ENCODE measurements at places on chromosomes 6 and 20. TPM values are rescaled to one million over a fixed set of nuclear protein-coding genes. Genes with fewer than 3 reads are reported as not detected.
A peak's percentile ranks its signal among the peaks of the same experiment; 100 is the strongest.

DNA sequence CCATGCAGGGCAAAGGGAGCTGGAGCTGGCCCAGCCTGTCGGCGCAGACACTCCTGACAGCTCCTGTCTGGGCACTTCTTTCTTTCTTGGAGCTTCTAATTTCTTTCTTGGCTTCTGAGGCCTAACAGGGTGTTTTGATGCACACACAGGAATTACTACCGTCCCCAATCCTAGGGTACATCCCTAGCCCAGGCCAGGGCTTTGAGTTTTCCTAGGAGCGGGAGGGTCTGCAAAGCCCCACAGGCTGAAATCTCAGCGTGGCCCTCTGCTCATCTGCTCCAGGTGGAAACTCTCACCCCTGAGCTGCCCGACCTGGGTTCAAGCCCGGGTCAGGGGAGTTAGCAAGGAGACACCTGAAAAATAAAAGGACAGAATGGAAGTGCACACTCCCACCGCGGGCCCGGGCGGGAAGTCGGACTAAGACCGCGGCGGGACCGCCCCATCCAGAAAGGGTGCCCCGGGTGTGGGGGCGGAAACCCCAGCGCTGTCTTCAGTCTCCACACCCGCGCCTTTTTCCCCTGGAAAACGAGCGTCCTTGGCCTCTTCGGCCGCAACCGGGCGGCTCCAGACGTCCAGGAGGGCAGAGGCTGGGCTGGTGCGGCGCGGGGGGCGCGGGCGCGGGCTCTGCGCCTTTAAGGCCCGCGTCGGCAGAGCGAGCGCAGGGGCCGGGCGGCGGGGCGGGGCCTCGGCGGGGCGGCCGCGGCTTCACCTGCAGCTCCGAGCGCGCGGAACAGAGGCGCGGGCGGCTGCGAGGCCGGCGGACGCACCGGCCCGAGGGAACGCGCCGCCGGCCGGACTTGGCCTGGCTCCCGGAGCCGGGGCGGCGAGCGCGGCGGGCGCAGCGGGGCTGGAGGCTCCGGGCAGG, at the start of gene CDH4:
Gene CDH4 (plus strand): TSS at position 733 of the 865 bp plus-strand sequence.
- no peak for DNase-seq

DNA sequence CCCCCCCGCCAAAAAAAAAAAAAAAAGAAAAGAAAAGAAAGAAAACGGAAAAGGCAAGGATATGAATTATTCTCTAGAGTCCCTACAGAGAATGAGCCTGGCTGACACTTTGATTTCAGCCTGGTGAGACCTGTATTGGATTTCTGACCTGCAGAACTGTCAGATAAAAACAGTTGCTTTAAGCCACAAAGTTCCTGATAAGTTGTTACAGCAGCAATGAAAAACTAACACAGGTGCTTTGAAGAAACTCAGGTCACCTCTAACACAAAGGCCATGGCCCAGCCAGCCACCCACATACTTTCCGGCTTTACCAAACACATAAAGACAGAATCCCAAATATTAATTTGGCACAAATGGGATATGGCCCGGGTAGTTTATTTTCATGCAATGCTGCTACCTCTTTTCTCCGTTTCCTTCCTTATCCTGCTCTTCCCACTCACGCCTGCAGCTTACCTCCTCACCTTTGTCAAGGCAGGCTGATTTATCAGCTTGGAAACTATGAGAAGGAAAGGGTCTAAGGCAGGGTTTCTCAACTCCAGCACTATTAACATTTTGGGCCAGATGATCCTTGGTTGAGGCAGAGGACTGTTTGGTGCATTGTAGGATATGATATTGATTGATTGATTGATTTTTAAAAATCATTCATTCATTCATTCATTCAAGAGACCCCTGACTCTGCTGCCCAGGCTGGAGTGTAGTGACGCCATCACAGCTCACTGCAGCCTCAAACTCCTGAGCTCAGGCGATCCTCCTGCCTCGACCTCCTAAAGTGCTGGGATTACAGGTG, 88.1 kb downstream of the ATXN1 start:
- no peak for DNase-seq

- DNase-seq = no peak
Observed at GRCh38 chr6:140281236-140281635, 906.8 kb upstream of the CITED2 start.

Gene DUSP15
- 0.48 TPM for total RNA-seq

DNA sequence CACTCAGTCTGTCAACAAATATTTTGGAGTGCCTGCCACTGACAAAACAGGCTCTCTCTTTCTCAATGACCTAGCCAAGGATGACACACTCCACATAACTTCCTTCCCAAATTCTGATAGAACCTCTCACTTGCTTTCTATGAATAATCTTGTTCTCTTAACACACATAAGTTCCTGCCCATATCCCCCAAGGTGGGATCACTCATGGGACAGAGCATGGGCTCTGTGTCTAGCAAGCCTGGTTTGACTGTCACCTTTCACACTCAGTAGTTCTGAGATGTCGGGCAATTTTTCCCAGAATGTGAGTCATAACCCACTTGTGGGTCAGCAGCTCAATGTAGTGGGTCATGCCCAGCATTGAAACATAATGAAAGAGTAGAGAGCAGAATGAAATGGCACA, 78.1 kb downstream of the LRFN2 start:
- no peak for DNase-seq

DNA sequence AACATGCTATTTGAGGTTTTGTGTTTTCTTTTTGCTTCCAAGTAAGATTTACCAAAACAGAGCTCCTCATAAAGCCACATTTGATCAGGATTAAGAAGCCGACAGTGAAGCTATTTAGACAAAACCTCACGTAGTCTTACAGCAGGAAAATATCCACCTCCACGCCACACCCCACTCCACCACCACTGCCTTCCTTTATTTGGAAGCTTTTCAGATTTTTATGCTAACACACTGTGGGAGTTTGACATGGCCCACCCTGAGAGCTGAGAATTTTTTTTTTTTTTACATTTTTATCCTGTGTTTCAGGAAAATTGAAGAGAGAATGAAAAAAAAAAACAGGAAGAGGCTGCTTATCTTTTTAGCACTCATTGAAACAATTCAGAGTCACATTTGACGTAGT, 104.8 kb upstream of the MC3R start:
- no peak for DNase-seq

Gene COL19A1
- not detected for total RNA-seq

Gene ARMH2
- not detected for total RNA-seq

- DNase-seq = no peak
Observed at GRCh38 chr20:54633374-54634355, 158.3 kb downstream of the DOK5 start.

DNA sequence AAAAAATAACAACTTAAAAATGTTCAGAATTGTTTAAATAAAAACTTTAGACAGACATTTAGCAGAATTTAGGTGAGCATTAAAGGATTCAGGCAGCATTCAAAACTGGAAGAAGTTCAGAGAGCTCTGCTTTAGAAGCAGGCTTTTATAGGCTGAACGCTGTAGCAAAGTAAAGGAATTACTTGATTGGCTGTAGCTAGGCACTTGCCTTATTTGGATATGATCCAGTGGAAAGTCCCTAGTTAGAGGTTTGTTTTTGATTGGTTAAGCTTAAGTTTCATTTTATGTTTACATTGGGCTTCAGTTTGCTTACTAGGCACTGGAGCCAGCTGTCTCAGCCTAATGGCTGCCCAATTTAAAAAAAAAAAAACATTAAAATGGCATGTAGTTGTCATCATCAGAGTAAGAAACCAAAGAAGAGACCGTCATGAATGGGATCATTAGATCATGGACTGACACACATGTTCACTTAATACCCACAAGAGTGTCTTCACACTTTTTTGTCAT, 65.1 kb downstream of the CBFA2T2 start:
- peak; percentile 79 for DNase-seq

GRCh38 chr6:159174263-159174969, 5.2 kb downstream of the FNDC1 start:
- no peak for DNase-seq

- DNase-seq = no peak
Observed at GRCh38 chr6:25866011-25866410, 8.0 kb downstream of the SLC17A3 start.

- no peak for DNase-seq
Observed at GRCh38 chr6:41494212-41495110, 51.7 kb upstream of the FOXP4 start.

GRCh38 chr6:10759312-10759839, 11.8 kb downstream of the TMEM14B start:
- peak; percentile 90 for DNase-seq

GRCh38 chr6:31038559-31038958, 28.3 kb downstream of the MUC22 start:
- no peak for DNase-seq

DNA sequence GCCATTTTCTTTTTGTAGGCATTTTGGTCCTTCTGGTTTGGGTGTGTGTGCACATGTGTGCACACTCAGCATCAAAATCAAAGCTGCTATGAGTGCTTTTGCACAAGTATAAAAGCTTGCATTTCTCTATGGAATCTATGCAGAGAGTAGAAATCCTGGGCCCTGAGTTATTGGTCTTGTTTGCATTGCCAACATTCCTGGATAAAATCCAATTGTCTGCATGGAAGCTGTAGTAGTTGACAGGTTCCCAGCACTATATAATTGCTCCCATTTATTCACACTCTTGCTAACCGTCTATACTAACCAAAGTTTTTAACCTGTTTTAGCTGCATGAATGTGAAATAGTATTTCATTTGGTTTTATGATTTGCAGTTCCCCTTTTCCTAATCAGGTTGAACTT, 277.0 kb downstream of the FOXA2 start:
- no peak for DNase-seq

DNA sequence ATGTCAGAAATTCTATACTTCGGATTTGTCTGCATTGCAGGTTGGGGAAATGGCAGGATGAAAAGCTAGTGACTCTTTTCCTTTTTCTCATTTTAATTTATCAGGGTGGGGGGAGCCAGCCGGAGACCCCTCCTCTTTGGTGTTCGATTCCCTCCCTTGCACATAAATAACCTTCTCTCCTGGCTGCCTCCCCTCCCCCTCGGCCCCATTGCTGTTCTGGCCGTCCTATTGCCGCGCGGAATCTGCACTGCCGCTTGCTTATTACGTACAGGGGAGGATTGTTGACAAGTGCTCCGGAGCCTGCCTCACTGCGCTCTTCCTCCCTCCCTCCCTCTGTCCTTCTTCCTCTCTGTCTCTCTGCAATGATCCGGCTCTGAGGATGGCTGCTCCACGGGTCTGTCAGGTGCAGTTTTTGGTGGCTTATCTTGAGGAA, 154.7 kb downstream of the JARID2 start:
- no peak for DNase-seq

DNA sequence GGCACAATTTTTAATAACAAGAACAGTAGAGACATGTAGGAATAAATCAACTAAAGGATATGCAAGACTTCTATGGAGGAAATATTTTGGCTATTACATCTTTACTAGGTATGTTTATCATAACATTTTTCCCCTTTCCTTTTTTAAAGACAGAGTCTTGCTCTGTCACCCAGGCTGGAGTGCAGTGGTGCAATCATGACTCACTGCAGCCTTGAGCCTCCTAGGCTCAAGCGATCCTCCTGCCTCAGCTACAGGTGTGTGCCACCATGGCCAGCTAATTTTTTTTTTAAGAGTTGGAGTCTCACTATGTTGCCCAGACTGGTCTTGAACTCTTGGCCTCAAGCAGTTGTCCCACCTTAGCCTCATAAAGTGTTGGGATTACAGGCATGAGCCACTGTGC, 37.0 kb downstream of the AKAP7 start:
- no peak for DNase-seq

DNA sequence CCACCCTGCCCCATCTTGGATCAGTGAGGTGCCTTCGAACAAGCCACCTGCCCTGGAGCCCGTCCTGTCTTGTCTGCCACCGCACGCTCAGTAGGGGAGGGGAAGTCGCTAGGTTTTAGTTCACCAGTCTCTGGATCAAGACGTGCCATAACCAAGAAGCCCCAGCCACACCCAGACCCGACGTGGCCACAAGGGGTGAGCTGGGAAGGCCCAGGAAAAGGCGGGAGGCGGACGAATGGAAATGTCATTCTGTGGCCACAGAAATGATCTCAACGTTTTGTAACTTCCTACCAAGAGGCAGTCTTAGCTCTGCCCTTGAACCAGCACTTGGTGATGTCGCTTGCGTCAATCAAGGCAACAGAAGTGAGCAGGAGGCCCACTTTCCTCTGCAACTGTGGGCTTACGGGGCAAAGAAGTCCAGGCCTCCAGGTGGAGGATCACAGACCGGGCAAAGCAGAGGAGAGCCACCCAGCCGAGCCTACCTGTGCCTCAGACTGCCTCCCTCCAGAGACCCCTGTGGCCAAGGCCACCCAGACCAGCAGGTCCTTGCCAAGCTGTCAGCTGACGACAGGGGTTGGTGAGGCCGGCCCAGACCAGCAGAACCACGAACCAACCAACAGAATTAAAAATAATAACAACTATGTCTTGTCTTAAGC, 14.5 kb downstream of the GMEB2 start:
- no peak for DNase-seq

DNA sequence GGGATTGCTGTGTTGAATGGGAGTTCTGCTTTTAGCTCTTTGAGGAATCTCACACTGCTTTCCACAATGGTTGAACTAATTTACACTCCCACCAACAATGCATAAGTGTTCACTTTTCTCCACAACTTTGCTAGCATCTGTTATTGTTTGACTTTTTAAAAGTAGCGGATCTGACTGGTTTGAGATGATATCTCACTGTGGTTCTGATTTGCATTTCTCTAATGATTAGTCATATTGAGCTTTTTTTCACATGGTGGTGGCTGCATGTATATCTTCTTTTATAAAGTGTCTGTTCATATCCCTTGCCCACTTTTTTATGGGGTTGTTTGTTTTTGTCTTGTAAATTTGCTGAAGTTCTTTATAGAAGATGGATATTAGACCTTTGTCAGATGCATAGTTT, 588.3 kb upstream of the ADGRB3 start:
- DNase-seq = no peak

Gene FAM217A
- total RNA-seq = not detected

DNA sequence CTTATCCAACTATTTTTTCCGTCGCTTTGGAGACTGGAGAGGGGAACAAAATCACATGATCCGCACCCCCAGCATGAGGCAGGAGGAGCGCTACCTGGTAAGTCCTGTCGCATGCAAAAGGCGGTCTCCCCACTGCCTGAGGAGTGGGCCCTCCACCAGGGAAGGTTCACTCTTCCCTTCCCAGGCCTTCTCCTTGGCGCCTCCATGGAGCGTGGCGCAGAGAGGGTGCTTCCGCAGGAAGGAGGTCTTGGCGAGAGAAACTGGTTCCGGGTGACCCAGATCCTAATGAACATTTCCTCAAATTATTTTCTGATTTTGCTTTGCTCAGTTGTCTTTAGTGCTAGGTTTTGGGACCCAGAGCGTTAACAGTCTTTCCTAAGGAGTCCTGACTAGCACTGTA, 217.6 kb downstream of the UST start:
- no peak for DNase-seq

Gene MDFI
- 34.7 TPM for total RNA-seq

DNA sequence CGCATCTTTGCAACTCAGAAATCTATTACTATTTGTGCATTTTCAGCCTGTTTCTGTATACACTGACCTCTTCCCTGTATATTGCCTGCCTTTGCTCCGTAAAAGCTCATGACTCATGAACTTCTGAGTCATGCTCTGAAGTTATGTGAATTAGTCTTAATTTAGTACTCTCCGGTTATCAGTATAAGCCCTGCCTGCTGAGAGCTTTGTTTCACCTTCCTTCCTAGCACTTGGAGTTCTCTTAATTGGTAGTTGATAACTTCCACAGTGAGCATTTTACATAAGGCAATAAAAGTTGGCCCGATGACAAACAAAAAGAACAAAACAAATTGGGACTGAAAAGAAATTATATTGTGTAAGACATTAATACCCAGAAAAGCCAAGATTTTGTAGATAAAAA, 231.4 kb downstream of the GJA1 start:
- DNase-seq = peak; percentile 81

GRCh38 chr6:66403966-66404365, 696.9 kb upstream of the EYS start:
- DNase-seq = no peak

Gene VGLL2
- total RNA-seq = not detected

Measured in glomerular endothelial cell (primary cell).